ENCODE measurements at places on chromosomes 3 and 15.

DNA sequence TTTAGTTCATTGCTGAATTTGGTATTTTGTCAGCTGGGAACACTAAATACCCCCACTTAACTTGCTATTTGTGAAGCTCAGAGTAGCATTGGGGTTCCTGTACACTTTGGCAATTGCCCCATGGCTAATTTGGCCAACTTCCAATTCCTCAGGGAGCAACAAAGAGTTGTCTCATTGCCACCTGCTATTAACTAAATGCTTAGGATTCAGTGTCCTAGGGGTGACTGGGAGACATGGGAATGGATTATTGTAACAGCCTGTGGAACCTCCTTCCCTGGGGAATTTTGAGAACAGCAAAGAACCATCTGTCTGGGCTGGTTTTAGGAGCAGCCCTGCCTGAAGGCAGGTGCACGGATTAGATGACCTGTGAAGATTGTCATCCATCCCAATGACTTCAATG lies 437.4 kb upstream of the TPRG1 start:
- DNase-seq: no peak

DNA sequence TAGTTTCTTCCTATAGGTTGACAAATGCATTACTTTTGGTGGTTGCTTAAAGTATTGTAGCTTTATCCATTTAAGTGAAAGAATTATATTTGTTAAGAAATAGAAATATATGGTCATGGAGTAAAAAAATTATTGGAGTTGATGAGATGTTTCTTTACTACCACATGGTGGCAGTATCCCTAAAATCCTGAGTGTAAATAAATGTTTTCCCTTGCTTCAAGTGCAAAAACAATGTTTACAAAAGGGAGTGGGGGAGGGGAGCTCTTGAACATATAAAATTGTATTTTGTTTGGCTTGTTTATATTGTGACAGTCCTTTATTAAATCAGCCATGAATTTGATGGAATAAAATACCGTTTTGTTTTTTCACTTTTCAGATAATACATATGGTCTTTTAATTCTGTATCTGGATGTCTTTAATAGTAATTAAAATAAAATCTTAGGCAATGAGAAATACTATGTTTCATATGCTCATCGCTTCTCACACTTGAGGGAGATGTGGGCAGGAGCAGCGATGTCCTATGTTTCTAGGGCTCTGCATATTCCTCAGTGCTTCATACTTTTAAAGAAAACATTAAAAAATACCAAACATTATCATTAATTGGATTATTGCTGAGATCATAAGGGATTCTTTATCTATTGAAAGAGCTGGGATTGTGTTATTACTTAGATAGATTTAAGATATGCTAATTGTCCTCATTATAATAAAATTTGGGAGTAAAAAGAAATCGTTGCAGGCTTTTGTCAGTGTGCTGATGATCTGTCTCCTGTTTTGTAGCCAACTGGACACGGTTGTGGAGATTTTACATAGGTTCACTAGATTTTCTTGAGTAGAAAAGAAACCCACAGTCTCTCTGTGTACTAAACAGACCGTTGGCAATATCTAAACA lies 349.7 kb downstream of the TUSC7 start:
- DNase-seq: no peak

DNA sequence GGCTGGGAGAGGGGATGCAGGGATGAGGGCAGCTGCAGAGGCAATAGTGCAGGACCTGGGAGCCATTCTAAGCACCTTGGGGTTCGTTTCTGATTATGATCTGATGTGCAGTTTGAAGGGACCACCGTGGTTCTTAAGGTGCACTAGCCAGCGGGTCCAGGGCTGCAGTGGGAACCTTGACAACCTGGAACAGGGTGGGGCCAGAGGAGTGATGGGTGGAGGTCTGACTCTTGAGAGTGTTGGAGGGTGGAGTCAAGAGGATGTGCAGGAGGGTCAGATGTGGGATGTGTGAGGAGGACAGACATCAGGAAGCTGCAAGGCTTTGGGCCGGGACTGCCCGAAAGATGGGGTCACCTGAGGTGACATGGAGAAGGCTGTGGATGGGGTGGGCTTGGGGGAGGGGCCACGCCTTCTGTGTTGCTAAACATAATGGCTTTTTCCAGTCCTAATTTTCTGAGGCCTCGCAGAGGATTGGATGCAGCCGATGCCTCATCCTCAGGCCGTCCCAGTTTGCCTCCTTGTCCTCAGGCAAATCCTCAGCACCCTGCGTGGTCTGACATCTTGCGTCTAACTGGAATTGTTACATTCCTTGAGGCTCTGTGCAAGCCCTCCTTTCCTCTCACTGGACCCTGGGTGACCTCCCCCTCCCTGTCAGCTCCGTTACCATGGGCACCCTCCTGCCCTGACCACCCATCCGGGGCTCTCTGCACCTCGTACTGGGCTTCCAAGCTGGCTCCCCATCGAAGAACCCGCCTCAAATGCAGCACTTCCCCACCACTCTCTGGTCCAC lies 61.4 kb upstream of the TRPM1 start:
- DNase-seq: no peak

DNA sequence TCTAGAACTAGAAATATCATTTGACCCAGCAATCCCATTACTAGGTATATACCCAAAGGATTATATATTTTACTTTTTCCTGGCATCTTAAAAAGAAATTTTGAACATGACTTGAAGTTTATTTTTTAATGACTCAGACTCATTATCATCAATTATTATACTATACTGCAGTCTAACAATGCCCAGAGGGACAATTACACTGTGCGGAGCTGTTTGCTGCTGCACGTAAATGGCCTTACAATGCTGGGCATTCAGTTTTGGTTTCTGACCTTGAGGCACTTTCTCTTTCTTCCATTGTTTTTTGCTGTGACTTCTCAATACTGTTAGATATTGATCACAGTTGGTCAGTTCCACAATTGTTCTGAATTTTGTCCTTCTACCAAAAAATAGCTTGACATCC lies 128.8 kb downstream of the GBE1 start:
- DNase-seq: no peak

DNA sequence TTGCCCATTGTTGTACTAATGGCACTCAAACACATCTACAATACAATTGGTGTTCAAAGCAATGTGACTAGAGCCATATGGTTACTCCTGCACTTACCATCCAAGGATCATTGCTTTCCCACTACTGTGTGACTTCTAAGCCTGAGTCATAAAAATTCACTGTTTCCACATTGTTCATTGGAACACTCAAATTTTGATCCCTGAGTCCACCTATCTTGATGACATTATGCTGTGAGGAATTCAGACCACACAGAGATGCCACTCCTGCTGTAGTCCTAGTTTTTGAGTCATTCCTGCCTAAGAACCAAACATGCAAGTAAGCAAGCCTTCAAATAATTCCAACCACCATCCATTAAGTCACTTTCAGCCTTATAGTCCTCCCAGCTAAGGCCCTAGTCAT lies 176.2 kb downstream of the EFHB start:
- no peak for DNase-seq
